ENCODE measurements at places on chromosomes 16 and 17.
A peak's percentile ranks its signal among the peaks of the same experiment; 100 is the strongest.

- H3K27ac ChIP-seq = peak overlapping the region; percentile 72
- H3K4me1 ChIP-seq = peaks cover 89% of the 10 kb centered on the region
Observed at GRCh38 chr17:40486522-40487370, 14.7 kb downstream of the TNS4 start.

DNA sequence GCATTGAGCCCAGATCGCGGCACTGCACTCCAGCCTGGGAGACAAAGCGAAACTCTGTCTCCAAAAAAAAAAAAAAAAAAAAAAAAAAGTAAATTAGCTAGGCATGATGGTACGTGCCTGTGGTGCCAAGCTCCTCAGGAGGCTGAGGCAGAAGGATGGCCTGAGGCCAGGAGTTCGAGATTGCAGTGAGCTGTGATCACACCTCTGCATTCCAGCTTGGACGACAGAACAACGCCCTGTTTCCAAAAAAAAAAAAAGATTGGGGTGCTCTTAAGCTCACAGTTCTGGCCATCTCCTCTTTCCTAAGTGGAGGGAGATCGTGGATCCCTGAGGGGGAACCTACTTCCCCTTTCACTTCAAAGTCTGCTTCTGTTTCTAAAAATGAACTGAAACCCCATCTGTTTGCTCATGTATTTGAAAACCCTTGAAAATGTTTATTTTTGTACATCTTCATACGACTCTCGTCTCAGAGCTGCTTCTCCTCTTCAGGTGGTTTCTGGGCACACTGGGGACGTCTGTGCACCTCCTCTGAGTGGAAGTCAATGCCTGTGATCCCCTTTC lies 138.8 kb downstream of the PRKCA start:
- H3K36me3 ChIP-seq = no peaks in the 10 kb centered on the region
- no peak overlapping the region for H3K4me3 ChIP-seq
- no peaks in the 10 kb centered on the region for H3K4me1 ChIP-seq
- no peak for DNase-seq
- H3K27me3 ChIP-seq = no peaks in the 10 kb centered on the region

GRCh38 chr16:19566362-19566761 lies 10.9 kb downstream of the VPS35L start:
- no peaks in the 10 kb centered on the region for H3K4me1 ChIP-seq
- no peak for DNase-seq
- H3K4me3 ChIP-seq = no peak overlapping the region

GRCh38 chr17:17492571-17492970 lies 3.6 kb downstream of the RASD1 start:
- H3K4me1 ChIP-seq = peaks cover 34% of the 10 kb centered on the region
- no peak overlapping the region for H3K27ac ChIP-seq
- DNase-seq = no peak

DNA sequence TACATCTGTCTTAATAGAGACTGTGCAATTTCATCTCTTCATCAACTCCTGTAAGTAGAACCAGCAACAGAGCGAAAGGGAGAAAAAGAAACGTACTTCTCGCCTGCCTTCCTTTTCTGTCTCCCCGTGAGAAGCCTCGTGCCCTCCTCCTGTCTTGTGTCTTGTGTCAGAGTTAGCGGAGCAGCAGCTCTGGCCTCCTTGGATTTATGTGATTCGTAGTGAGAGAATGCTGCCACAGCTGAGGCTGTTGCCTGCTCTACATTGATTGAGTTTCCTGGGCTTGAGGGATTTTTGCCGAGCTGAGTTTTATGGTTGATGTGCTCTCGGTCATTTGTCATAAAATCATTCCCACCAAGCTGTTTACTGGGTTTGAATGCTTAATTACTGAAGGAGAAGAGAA lies 579.1 kb upstream of the RBFOX1 start:
- no peak overlapping the region for H3K4me3 ChIP-seq
- no peaks in the 10 kb centered on the region for H3K36me3 ChIP-seq
- H3K4me1 ChIP-seq = no peaks in the 10 kb centered on the region
- no peaks in the 10 kb centered on the region for H3K27me3 ChIP-seq
- H3K27ac ChIP-seq = no peak overlapping the region

GRCh38 chr16:60064026-60064425 lies 1329.9 kb upstream of the GOT2 start:
- H3K36me3 ChIP-seq = no peaks in the 10 kb centered on the region
- H3K27ac ChIP-seq = no peak overlapping the region
- DNase-seq = no peak
- H3K4me1 ChIP-seq = no peaks in the 10 kb centered on the region

DNA sequence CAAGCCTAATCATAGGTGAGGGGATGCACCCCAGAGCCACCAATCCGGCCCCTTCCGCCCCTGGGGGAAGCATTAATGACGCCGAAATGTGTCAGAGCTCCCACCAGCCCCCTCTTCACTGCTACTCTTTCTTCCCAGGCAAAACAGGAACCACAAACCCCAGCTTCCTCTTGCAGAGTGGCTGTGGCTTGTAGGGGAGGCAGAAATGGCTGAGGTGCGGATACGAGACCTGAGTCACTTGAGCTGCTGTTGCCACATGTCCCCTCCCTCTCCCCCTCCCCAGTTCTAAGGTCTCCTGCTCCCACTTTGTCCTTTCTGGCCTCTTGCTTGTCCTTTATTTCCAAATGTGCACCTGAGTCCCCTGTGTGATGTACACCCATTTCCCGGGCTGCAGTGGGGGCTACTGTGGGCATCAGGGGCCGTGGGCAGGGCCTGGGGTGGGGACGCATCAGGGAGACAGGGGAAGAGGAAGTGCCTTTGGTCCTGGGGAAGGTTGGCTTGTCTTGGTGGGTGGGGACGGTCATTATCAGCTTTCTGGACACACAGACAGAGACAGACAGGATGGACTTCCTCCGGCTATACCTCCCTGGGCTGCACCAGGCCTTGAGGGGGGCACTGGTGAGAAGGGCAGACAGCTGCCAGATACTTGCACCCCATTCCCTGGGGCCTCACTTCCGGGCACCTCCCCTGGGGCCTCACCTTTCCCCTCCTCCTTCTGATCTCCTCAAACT lies at the start of gene APOBR:
Gene APOBR (plus strand): TSS at position 523 of the 731 bp plus-strand sequence. CDS start 39 bp downstream, at position 562.
- H3K27ac ChIP-seq = no peak within 1 kb of the TSS
- no peak for DNase-seq
- no peak within 1 kb of the TSS for H3K4me3 ChIP-seq
- H3K36me3 ChIP-seq = peaks cover 1% of the 10 kb centered on the region

GRCh38 chr17:21129023-21129681 lies 2.4 kb downstream of the DHRS7B start:
- peaks cover 17% of the 10 kb centered on the region for H3K4me1 ChIP-seq
- H3K27me3 ChIP-seq = no peaks in the 10 kb centered on the region
- DNase-seq = no peak
- no peak overlapping the region for H3K27ac ChIP-seq
- H3K4me3 ChIP-seq = no peak overlapping the region
- H3K36me3 ChIP-seq = no peaks in the 10 kb centered on the region

DNA sequence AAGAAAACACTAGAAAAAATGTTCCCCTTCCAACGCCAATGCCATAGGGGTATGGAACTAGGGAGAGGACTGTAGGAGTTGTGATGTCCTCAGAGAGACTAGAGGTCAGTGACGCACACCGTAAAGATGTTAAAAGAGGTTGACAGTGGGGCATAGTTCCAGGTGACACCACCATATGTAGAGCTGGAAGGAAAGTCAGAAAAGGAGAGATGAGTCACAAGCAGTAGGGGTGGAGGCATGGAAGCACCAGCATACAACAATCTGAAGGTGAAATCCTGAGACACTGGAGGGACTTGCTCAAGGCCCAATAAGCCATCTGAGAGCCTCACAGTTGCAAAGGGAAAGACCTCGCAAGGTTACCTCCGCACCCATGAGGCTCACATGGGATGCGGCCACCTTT lies 76.0 kb downstream of the ZNF18 start:
- DNase-seq = no peak
- no peaks in the 10 kb centered on the region for H3K36me3 ChIP-seq
- no peaks in the 10 kb centered on the region for H3K27me3 ChIP-seq
- H3K4me3 ChIP-seq = no peak overlapping the region

- H3K4me1 ChIP-seq = peaks cover 17% of the 10 kb centered on the region
- H3K27ac ChIP-seq = peak overlapping the region; percentile 69
- no peaks in the 10 kb centered on the region for H3K36me3 ChIP-seq
- DNase-seq = no peak
Observed at GRCh38 chr17:75428543-75429469, 23.3 kb upstream of the GRB2 start.

GRCh38 chr17:8947201-8947600 lies 18.3 kb downstream of the PIK3R5 start:
- H3K4me3 ChIP-seq = no peak overlapping the region
- no peak for DNase-seq
- no peaks in the 10 kb centered on the region for H3K4me1 ChIP-seq
- no peaks in the 10 kb centered on the region for H3K27me3 ChIP-seq
- no peaks in the 10 kb centered on the region for H3K36me3 ChIP-seq

DNA sequence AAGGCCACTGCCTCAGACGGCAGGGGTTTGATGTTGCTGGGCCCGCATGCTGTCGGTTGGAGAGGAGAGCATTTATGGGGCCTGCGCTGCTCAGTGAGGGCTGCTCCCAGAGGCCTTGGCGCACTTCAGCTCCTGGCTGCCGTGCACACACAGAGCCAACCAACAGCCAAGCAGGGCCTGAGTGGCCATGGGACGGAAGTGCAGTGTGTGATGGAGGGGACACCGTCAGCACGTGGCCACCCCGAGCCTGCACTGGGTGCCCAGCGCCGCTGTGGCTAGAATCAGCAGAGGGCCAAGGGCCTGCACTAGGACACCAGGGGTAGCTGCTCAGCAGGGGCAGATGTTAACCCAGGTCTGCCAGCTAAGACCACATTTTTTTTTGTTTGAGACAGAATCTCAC lies 21.8 kb downstream of the KLHL36 start:
- DNase-seq = no peak
- no peaks in the 10 kb centered on the region for H3K27me3 ChIP-seq
- no peak overlapping the region for H3K4me3 ChIP-seq
- no peaks in the 10 kb centered on the region for H3K36me3 ChIP-seq
- no peaks in the 10 kb centered on the region for H3K4me1 ChIP-seq

Data from vagina (tissue), 2 donors.